Activated CD4-positive, alpha-beta T cell treated with anti-CD3 and anti-CD28 coated beads, Interleukin-2, amount 10 ng/mL, durations not matched to agents 24 days and 14 days (primary cell): ENCODE measurements at places on chromosomes 3 and 15. TPM values are rescaled to one million over a fixed set of nuclear protein-coding genes. Genes with fewer than 3 reads are reported as not detected.

Gene AEN
- total RNA-seq, result 72.4 and 75.7 TPM in 2 replicates

Gene CLDN1
- 0.33 and 0.52 TPM in 2 replicates for total RNA-seq

Gene PLA2G4D
- not detected in 2 replicates for total RNA-seq

Gene GHSR
- not detected in 2 replicates for total RNA-seq

Gene CTSH
- 40.5 and 43.9 TPM in 2 replicates for total RNA-seq

Gene CCR2
- 6.1 and 6.8 TPM in 2 replicates for total RNA-seq

Gene ITGA11
- 2.1 and 3.1 TPM in 2 replicates for total RNA-seq

Gene CHST2
- 6.1 and 6.4 TPM in 2 replicates for total RNA-seq

Gene LRTM1
- not detected in 2 replicates for total RNA-seq

Gene ADAMTSL3
- total RNA-seq, result not detected in 2 replicates

Gene CCR8
- total RNA-seq, result 5.7 and 7.5 TPM in 2 replicates

Gene PLEKHO2
- total RNA-seq, result 15.7 and 16.9 TPM in 2 replicates

Gene GOLGA8Q
- total RNA-seq, result 0.77 TPM in 1 of 2 replicates, not detected in the other

Gene SLC22A14
- not detected in 2 replicates for total RNA-seq

Gene EPHA3
- not detected in 2 replicates for total RNA-seq

Gene DNAH12
- total RNA-seq, result not detected in 2 replicates

Gene SNTN
- not detected in 2 replicates for total RNA-seq

Gene ISY1
- total RNA-seq, result 73.8 and 83.7 TPM in 2 replicates

Gene PDCD10
- total RNA-seq, result 73.9 and 76.1 TPM in 2 replicates

Gene ARHGEF26
- total RNA-seq, result 0.09 and 0.12 TPM in 2 replicates

Gene GPR27
- total RNA-seq, result 1.0 and 1.4 TPM in 2 replicates

Gene TGM4
- not detected in 2 replicates for total RNA-seq

Gene DPH3
- 27.6 and 30.1 TPM in 2 replicates for total RNA-seq

Gene TRIM42
- not detected in 2 replicates for total RNA-seq

Gene NANOGP8
- not detected in 2 replicates for total RNA-seq

Gene PSTPIP1
- total RNA-seq, result 182 and 186 TPM in 2 replicates

Gene SH2D7
- not detected in 2 replicates for total RNA-seq

Gene CCR3
- not detected in 2 replicates for total RNA-seq

Gene OIP5
- 15.8 and 21.0 TPM in 2 replicates for total RNA-seq

Gene FAM174B
- 1.9 and 3.0 TPM in 2 replicates for total RNA-seq

Gene WNT7A
- total RNA-seq, result 0.05 TPM in 1 of 2 replicates, not detected in the other

Gene CFAP91
- 0.26 TPM in 1 of 2 replicates, not detected in the other for total RNA-seq

Gene IL20RB
- total RNA-seq, result 1.5 and 1.8 TPM in 2 replicates

Gene NEO1
- total RNA-seq, result 5.8 TPM in 2 replicates

Gene SEC11A
- 101 and 108 TPM in 2 replicates for total RNA-seq

Gene CCDC12
- total RNA-seq, result 55.3 and 66.2 TPM in 2 replicates

Gene FSIP1
- total RNA-seq, result 0.37 and 0.47 TPM in 2 replicates

Gene ISLR2
- total RNA-seq, result not detected in 2 replicates

Gene GOLGA6L7
- not detected in 2 replicates for total RNA-seq

Gene PLA2G4B
- total RNA-seq, result 8.5 and 8.8 TPM in 2 replicates

Gene EXOSC7
- total RNA-seq, result 95.5 and 97.9 TPM in 2 replicates

Gene SHQ1
- 46.8 and 47.2 TPM in 2 replicates for total RNA-seq

Gene P2RY1
- 0.77 and 0.92 TPM in 2 replicates for total RNA-seq

Gene NR2F2
- total RNA-seq, result not detected in 2 replicates

Gene GAP43
- total RNA-seq, result not detected in 2 replicates

Gene SERPINI2
- not detected in 2 replicates for total RNA-seq

Gene ANKUB1
- not detected in 2 replicates for total RNA-seq

Gene TMEM212
- total RNA-seq, result not detected in 2 replicates
